Endodermal cell (in vitro differentiated cells): ENCODE measurements at places on chromosomes 7 and 10. TPM values are rescaled to one million over a fixed set of nuclear protein-coding genes. Genes with fewer than 3 reads are reported as not detected.

DNA sequence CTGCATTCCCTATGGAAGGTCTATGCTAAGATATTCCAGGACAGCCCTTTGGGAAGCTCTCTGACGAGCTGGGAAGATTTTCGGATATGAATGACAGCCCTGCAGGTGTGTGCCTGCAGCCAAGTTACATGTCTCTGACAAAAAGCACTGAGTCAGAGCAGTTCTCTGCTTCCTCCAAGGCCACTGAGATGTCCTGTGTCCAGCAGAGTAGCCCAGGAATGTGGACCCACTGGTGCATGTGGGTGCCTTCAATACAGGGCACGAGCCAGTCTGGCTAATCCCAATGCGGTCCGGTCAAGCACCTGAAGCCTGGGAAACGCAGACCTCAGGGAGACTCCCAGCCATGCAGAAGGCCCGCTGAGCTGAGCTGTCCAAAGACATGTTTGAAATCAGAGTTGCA is 565.7 kb downstream of the TCERG1L start:
- no peak overlapping the region for H3K27ac ChIP-seq
- no peaks in the 10 kb centered on the region for H3K27me3 ChIP-seq
- H3K4me3 ChIP-seq, result no peak overlapping the region
- H3K36me3 ChIP-seq, result no peaks in the 10 kb centered on the region

GRCh38 chr7:84389242-84389641 is 194.7 kb upstream of the SEMA3A start:
- no peaks in the 10 kb centered on the region for H3K27me3 ChIP-seq
- DNase-seq, result no peak
- H3K27ac ChIP-seq, result no peak overlapping the region
- no peak overlapping the region for H3K4me3 ChIP-seq

DNA sequence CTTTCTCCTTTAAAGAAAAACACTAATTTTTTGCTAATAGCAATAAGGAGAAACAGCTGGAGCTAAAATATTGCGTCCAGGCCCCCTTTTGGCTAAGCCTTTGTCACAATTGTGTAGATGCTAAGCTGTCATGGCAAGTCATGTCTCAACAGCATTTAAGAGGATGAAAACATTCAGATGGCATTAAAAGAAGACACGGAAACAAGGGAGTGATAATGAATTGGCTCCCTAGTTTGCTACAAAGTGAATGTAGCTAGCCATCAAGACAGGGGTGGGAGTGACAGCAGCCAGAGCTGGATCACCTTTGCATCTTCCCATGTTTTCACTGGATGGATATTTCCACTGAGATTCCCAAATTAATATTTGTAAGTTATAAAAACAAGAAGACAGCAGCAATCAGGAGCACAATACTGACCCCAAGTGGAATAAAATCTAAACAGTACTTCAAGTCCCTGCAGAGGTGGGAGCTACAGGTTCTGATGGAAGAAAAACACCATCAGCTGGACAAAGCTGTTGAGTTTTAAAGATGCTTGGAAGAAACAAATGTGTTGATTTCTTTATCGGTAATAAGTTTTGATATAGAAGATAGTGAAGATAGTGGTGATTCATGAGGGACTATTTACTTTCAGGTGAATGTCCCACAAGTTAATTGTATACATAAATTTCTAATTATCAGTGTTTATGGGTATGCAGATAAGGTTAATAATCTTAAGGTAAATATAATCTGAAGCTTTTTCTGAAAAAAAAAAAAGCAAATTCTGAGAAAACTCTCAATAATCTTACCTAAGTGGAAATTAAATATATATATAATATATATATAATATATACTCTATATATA is 129.4 kb downstream of the SLC16A9 start:
- no peaks in the 10 kb centered on the region for H3K36me3 ChIP-seq
- no peaks in the 10 kb centered on the region for H3K27me3 ChIP-seq
- no peaks in the 10 kb centered on the region for H3K4me1 ChIP-seq
- no peak overlapping the region for H3K27ac ChIP-seq
- H3K4me3 ChIP-seq, result no peak overlapping the region

The MRLN gene
- total RNA-seq, result not detected in 3 replicates

DNA sequence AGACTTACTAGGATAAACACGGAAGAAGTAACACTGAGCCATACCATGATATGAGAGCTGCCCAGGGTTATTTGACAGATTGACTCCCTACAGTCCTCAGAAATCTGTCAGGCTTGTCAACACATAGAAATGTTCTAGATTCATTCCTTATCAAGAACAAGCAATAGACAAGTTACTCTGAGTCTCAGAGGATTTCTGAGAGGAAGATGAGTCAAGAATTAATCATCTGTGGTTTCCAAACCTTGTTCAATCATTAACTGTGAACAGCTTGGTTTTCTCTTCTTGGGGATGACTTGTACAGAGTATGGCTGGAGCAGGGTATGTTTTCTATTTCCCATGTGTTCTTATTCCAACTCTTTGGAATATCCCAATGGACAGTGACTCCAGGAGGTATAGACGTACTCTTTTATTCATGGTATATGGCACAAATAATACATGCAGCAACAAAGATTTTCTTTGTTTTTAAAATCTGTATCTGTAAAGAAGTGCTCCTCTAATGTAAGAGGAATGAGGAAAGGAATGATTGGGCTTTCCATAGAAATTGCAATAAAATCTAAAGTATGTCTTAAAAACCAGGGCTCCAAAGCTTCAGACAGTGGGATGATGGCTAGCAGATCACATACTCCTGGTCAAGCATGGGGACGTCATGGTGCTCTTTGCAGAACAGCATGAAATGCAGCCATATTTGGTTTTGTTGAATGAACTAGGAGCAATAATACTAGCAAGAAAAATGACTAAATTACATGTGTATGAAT is 11.9 kb upstream of the SFR1 start:
- no peak overlapping the region for H3K27ac ChIP-seq
- DNase-seq, result no peak
- H3K4me3 ChIP-seq, result no peak overlapping the region
- H3K27me3 ChIP-seq, result no peaks in the 10 kb centered on the region

The KIN gene
- 4.8 to 18.2 TPM (median 17.9 TPM) in 3 replicates for total RNA-seq

- H3K36me3 ChIP-seq, result no peaks in the 10 kb centered on the region
- no peak overlapping the region for H3K4me3 ChIP-seq
- no peaks in the 10 kb centered on the region for H3K27me3 ChIP-seq
Observed at GRCh38 chr10:88066319-88066718, 202.9 kb downstream of the PTEN start.

DNA sequence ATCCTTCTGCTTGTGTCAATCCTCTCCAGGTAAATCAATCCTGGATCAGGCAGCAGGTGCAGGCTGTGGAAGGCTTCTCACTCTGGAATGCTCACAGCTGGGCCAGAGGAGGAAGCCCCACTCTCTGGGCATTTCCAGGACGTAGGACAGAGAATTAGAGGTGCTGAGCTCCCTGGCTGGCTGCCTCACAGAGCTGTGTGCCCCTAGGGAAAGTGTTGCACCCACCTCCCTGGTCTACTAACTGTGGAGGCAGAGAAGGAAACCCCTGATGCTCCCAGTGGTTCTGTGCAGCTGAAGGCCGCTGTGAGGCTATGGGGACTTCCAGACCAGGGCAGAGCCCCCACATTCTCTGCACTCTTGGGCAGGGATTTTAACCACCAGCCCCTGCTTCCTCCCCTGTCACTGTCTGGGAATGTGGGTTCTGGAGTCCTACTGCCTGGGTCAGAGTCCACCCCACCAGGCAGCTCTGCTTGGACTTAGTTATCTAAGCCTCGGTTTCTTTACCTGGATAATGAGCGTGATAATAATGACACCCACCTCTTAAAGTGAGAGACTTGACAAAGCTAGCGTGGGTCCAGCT is 73.5 kb upstream of the EEPD1 start:
- H3K4me1 ChIP-seq, result peaks cover 12% of the 10 kb centered on the region
- no peaks in the 10 kb centered on the region for H3K36me3 ChIP-seq
- H3K27ac ChIP-seq, result no peak overlapping the region
- no peak overlapping the region for H3K4me3 ChIP-seq
- no peaks in the 10 kb centered on the region for H3K27me3 ChIP-seq
- no peak for DNase-seq

The GATAD1 gene
- total RNA-seq, result 41.4 and 47.8 TPM in 2 replicates

The SLC13A1 gene
- not detected in 3 replicates for total RNA-seq

DNA sequence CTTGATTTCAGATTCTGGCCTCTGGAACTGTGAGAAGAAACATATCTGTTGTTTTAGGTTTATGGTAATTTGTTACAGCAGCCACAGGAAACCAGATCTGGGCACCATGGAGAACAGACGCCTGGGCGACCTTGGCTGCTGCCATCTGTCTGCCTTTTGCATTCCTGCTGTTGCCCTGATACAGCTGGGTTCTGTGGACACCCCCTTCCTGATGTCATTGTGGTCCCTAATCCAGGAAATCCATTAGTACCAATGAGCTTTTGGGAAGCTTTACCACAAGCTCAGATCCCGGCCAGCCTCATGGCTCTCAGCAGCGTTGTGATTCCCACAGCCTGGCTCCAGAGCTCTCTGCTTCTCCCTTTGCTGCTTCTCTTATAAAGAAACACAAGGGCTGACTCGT is 174.2 kb upstream of the NPS start:
- no peak for DNase-seq
- H3K4me3 ChIP-seq, result no peak overlapping the region
- H3K27me3 ChIP-seq, result no peaks in the 10 kb centered on the region
- H3K27ac ChIP-seq, result no peak overlapping the region
- H3K4me1 ChIP-seq, result no peaks in the 10 kb centered on the region

The FOXP2 gene
- total RNA-seq, result 9.3 and 13.3 TPM in 2 replicates

The TMEM176A gene
- not detected in 2 replicates for total RNA-seq

The CNPY1 gene
- not detected in 2 replicates for total RNA-seq

- peaks cover 2% of the 10 kb centered on the region for H3K4me1 ChIP-seq
- H3K27ac ChIP-seq, result no peak overlapping the region
- no peaks in the 10 kb centered on the region for H3K27me3 ChIP-seq
- no peak for DNase-seq
- peaks cover 7% of the 10 kb centered on the region for H3K36me3 ChIP-seq
Observed at GRCh38 chr7:82183634-82184033, 259.9 kb downstream of the CACNA2D1 start.

The SFMBT2 gene
- 3.3 and 5.3 TPM in 2 replicates for total RNA-seq

DNA sequence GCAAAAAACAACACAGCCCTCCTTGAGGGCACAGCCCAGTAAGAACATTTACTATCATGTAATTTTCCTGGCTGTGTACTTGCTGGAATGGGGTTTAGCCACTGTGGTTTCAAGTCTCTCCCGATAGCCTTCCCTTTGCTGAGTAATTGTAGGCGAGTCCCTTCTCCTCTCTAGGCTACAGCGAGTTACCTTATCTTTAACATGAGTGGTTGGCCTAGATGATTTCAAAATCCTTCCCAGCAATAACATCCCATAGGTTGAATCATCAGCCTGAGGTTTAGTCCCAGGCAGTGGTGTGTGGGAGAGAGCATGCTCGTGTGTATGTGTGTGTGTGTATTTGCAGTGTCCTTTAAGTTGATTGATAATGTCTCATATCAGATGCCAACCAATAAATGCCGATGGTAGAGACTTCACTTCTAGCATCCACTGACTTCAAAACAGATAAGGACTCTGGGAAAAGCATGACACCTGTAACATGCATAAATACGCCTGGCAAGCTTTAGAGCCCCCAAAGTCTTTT is 142.9 kb upstream of the ZMIZ1 start:
- peaks cover 4% of the 10 kb centered on the region for H3K4me1 ChIP-seq
- no peak overlapping the region for H3K4me3 ChIP-seq
- no peak overlapping the region for H3K27ac ChIP-seq
- no peaks in the 10 kb centered on the region for H3K36me3 ChIP-seq
- no peaks in the 10 kb centered on the region for H3K27me3 ChIP-seq
- DNase-seq, result no peak

The PLCE1 gene
- 13.0 and 13.1 TPM in 2 replicates for total RNA-seq

DNA sequence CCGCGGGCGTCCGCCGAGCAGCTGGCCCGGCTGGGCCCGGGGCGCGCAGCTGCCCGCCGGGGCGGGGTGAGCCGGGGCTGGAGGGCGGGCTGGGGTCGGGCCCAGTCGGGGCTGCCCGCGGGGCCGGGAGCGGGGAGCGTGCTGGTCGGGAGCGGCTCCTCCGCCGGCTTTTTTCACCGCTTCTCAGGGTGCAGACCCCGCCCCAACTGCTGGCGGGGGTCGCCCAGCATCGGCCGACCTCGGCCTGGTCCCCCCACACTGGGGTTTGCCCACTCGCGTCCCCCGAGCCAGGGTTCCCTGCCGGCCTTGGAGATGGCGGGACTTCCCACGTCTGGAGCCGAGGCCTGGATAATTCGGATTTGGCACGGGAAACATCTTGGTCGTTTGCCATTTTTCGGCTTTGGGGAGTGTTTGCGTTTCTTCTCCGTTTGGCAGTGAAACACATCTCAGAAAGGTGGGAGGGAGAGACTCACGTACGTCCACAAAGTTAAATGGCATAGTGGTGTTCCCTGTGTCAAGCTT is 432 bp downstream of the TMEM248 start:
- H3K36me3 ChIP-seq, result peaks cover 12% of the 10 kb centered on the region
- DNase-seq, result no peak
- peak overlapping the region; percentile 57 for H3K27ac ChIP-seq

DNA sequence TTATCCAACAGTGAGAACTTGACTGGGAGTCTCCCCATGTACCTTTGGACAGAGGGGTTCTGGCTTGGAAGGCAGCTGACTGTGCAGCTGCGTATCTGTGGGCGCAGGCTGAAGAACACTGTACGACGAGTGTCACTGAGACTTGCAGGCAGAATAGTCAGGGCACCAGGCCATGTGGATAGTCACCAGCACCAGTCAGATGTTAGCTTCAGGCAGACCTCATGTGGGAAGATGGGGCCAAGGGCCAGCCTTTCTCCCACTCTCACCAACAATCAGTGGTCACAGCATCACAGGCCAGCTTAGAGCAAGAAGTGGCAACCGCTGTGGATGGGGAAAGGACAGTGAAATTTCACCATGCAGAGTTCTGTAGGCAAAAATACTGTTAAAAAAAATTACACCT is 43.4 kb upstream of the GJD4 start:
- no peak overlapping the region for H3K4me3 ChIP-seq
- no peak overlapping the region for H3K27ac ChIP-seq

The ATOH7 gene
- total RNA-seq, result 0.35 and 0.36 TPM in 2 replicates

GRCh38 chr7:96933067-96933645 is 72.2 kb upstream of the DLX6 start:
- no peaks in the 10 kb centered on the region for H3K4me1 ChIP-seq
- no peaks in the 10 kb centered on the region for H3K36me3 ChIP-seq
- no peak overlapping the region for H3K4me3 ChIP-seq
- no peak for DNase-seq

GRCh38 chr7:151850491-151851124 is 26.3 kb downstream of the PRKAG2 start:
- no peak overlapping the region for H3K4me3 ChIP-seq
- no peak for DNase-seq
- H3K4me1 ChIP-seq, result no peaks in the 10 kb centered on the region
- no peaks in the 10 kb centered on the region for H3K36me3 ChIP-seq
- H3K27ac ChIP-seq, result no peak overlapping the region
- no peaks in the 10 kb centered on the region for H3K27me3 ChIP-seq

The THAP5 gene
- 20.4 and 21.5 TPM in 2 replicates for total RNA-seq

DNA sequence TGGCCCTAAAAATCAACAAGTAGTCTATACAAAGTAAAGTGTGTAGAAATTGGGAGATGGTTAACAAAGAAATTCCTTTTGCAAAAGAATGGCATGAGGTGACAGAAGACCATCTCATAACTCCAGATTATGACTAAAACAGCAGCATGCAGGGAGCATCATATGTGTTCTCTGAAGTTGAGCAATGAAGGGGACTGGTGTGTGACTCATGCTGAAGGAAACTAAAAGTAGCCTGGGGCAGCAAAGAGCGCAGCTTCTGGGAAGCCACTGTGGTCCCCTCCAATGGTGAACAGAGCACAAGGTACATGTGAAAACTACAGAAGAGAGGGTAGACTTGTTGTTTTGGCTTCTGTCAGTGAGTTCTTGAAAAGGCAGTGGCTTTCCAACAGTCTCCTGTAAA is 133.4 kb downstream of the MACC1 start:
- no peaks in the 10 kb centered on the region for H3K27me3 ChIP-seq
- no peak overlapping the region for H3K27ac ChIP-seq
- H3K36me3 ChIP-seq, result no peaks in the 10 kb centered on the region
